NCI-H524 (cell line): ENCODE measurements at places on chromosomes 6 and 20.

DNA sequence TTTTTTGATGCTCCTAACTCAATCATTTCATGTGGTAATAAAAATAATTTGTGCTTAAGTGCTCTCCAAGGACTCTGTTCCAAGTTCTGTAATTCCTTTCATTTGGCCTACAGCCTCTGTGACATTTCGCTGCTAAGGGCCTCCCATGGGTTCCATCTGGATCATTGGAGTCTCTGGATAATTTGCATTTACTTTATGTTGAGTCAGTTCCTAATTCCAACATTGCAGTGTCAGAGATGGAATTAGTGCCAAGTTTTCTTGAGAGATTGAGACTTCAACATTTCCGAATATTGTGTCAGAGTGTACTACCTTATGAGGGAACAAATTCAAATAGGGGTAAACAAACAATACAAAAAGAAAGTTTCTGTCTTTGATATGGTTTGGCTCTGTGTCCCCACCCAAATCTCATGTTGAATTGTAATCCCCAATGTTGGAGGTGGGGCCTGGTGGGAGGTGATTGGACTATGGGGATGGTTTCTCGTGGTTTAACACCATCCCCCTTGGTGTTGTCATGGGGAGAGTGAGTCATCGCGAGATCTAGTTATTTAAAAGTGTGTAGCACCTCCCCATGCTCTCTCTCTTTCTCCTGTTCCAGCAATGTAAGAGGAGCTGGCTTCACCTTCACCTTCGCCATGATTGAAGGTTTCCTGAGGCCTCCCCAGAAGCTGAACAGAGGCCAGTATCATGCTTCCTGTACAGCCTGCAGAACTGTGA is 244.1 kb upstream of the TBX18 start:
- no peak for DNase-seq

- no peak for DNase-seq
These were observed 18.4 kb upstream of the FLRT3 start for GRCh38 chr20:14355791-14356190.

DNA sequence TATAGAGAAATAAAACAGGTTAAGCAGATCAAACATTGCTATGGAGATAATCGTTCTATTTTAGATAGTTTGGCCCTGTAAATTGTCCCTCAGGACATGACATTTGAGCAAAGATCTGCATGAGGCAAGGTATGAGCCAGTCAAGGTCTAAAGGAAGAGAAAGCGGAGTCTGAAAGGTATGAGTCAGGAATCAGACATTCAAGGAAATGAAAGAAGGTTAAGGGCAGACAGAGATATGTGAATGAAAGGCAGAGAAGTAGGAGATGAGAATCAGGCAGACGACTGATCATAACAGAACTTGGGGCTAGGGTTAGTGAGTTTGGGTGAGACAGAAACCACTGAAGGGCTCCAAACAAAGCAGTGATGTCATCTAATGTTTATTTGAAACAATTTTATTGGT is 775.8 kb downstream of the MAFB start:
- no peak for DNase-seq

- no peak for DNase-seq
These were observed 15.2 kb downstream of the CTCFL start for GRCh38 chr20:57509665-57510237.

DNA sequence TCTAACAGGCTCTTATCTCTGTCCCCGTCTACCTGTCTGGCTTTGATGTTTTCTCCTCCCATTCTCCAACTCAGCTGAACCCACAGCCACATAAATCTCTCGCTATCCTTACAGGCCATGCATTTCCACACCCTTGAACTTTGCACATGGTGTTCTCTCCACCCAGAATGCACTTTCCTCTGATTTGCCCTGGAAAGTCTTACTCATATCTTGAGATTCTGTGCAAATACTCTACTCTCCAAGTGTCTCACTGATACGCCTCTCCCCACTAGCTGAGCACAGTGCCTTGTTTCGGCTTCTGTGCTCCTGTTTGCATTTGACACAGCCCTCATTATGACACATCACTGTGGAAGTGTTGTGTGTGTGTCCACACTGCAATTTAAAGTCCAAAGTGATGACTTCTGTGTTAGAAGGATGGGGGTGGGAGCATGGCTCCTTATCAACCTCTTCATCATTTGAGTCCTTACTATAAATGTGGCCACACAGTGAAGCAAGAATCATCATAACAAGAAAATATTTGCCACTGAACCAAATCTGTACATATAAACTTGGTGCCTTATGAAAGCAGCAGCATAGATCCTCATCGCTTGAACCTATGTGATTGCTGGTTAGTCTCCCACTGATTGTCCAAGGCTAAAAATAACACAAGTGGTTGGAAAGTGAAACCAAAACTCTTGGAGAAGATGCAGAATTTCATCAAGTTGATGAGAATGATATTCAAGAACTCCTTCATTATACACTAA is 5.5 kb upstream of the PRELID3B start:
- DNase-seq, result no peak

GRCh38 chr6:107642861-107643328 is 153.0 kb downstream of the SOBP start:
- DNase-seq, result no peak

GRCh38 chr6:130259557-130259956 is 36.8 kb upstream of the SAMD3 start:
- no peak for DNase-seq

DNA sequence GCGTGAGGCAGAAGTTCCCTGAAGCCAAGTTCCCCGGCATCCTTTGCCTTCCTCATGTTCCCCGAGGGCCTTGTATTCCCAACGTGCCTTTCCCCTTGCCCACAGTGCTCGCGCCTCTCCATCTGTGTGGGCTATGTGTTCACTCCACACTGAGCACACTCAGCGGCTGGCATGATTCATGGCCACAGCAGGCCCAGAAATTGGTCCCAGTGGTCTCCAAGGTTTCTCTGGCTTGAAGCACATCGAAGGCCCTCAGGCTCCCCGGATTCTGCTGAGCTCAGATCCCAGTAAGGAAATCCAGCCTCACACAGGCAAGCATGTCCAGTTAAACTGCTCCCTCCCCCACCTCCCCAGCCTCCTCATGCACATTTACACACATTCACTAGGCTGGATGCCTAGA is 123.6 kb downstream of the ISM1 start:
- DNase-seq, result no peak

- DNase-seq, result peak; percentile 38
These were observed 44.1 kb upstream of the ATXN1 start for GRCh38 chr6:16805243-16805950.

GRCh38 chr6:144912474-144912873 is 627.3 kb downstream of the UTRN start:
- DNase-seq, result no peak

DNA sequence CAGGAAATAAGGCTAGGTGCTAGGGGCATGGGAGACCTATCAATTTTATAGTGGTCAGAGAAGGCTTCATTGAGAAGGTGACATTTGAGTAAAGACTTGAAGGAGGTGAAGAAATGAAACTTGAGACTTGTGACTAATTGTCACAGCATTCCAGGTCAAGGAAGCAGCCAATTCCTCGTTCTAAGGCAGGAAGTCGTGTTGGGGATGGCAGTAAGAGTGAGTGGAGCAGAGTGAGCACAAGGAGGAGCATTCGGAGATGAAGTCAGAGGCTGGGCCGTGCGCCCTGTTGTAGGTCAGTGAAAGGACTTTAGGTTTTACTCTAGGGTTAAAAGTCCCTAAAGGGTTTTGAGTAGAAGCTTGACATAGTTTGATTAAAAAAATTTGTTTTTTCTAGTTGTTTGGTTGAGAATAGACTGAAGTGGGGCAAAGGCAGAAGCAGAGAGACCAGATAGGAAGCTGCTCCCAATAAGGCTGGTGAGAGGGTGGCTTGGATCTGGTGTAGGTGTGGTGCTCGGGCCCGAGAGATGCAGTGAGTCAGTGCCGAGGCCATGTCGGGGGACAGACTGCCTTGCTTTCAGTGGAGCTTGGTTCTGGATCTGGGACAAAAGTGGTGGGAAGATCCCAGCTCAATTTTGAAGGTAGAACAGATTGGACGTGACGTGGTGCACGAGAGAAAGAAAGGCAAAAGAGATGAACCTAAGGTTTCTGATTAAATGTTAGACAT is 2.6 kb upstream of the RSPH3 start:
- DNase-seq, result no peak

GRCh38 chr20:25015986-25016385 is 23.4 kb upstream of the APMAP start:
- DNase-seq, result no peak

- DNase-seq, result peak; percentile 58
These were observed 60.3 kb downstream of the VTA1 start for GRCh38 chr6:142207265-142207877.

DNA sequence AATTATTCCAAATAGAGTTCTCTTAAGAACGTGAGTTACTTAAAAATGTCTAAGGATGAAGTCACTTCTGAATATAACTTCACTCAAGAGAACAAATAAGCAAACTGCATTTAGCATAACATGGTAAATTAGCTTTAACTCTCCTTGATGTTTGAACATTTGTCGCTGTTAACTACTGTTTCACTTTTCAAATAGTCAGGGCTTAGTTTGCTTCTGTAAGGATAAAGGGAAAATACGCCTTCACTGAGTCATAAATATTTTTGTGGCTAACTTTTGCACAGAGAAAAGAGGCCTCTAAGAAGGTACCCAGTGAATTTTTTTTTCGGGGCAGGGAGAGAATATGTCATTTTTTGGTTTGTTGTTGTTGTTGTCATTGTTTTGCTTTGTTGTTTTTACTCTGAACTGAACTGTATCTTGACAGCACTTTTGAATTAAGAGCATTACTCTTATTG is 8.1 kb downstream of the PTPN1 start:
- no peak for DNase-seq

- peak; percentile 72 for DNase-seq
These were observed 11.0 kb downstream of the UQCC2 start for GRCh38 chr6:33700391-33701050.

DNA sequence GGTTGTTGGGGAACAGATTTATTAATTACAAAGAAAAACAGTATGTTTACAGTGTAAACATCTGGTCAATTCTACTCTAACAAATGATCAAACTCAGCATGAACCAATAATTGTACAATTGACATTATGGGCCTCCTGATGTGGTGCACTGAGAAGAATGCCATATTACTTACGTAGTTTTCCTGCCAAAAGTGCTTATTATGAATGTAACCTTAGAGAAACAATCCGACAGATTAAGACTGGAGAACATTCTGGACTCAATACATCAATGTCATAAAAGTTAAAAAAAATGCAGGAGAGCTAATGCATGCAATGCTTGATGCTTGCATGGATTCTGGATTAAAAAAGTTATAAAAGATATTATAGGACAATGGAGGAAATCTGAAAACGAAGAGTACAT is 69.0 kb downstream of the LYRM4 start:
- DNase-seq, result no peak

GRCh38 chr6:604579-604978 is 52.3 kb downstream of the HUS1B start:
- no peak for DNase-seq

DNA sequence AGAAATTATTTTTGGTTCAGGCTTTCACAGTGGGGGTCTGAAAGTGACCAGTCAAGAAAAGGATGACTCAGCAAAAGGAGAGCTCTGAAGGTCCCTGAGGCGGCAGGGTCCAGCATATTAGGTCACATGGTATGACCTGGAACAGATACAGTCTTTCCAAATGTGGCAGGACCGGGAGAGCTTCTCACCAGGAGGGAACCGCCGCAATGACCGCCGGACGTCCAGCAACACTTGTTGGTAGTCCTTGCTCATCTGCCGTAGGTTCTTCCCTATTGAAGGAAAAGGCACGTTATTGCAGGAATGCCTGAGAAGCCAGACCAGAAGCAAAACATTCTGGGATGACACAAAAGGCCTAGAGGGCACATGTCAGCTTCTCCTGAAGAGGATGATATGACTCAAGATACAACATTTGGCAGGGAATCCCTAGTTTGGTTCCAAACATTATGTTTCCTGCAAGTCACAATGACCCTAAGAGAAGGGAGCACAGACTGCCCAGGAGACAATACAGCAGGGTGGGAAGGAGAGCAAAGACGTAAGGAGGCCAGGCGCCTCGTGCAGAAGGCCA is 17.4 kb downstream of the TBC1D20 start:
- no peak for DNase-seq

DNA sequence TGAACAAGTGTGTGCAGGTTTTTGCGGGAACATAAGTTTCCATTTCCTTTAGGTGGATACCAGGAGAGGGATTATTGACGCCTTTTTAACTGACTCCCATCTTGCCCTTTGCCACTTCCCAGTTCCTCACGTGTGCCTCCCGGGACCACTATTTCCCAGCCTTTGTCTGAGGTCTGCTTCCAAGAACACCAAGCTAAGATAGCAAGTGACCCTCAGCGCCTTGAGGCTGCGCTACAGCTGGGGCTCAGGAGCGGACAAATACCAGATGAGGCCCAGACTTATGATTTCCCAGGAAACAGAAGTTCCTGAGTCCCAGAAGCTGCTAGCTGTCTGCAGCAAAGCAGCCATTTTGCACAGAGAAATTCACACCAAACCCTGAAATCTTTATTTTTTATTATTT is 216.7 kb downstream of the SYNDIG1 start:
- no peak for DNase-seq

- peak; percentile 61 for DNase-seq
These were observed 912 bp downstream of the EYA4 start for GRCh38 chr6:133241901-133242636.

DNA sequence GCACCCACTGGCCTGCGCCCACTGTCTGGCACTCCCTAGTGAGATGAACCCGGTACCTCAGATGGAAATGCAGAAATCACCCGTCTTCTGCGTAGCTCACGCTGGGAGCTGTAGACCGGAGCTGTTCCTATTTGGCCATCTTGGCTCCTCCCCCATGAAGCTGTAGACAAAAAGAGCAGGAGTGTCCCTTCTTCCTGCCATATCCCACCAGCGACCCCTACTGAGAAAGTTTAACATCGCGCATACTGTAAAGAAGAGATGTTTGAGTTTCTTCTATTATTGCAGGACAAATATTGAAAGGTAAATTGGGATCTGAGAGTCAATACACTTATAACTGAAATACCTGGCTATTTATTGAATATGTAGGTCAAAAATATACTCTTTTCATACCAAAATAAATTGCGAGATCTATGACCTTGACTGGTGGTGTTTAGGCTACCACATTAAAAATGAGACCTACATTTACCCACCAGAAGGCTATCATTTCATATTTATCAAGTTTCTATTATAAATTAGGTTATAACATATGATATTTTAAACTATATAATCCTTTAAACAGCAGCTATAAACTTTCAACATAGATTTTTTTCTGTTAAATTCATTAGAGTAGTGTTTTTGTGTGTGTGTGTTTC is 586.3 kb downstream of the HTR1B start:
- DNase-seq, result no peak
